Stimulated activated CD4-positive, alpha-beta T cell treated with anti-CD3 and anti-CD28 coated beads, Interleukin-4, amount 100 ng/mL, for 48 hours (primary cell): ENCODE measurements at places on chromosomes 6 and 20.
A peak's percentile ranks its signal among the peaks of the same experiment; 100 is the strongest.

DNA sequence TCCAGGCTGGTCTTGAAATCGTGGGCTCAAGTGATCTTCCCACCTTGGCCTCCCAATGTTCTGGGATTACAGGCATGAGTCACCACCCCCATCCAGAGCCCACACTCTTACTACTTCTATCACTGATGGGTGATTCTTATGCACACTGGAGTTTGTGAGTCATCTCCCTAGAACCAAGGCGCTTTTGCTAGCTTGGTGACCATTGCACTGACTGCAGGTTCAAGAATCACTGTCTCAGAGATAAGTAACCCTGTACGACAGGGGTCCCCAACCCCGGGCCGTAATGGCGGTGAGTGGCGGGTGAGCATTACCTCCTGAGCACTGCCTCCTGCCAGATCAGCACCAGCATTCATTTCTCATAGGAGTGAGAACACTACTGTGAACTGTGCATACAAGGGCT is 118.8 kb downstream of the MAP3K7 start:
- DNase-seq, result no peak

DNA sequence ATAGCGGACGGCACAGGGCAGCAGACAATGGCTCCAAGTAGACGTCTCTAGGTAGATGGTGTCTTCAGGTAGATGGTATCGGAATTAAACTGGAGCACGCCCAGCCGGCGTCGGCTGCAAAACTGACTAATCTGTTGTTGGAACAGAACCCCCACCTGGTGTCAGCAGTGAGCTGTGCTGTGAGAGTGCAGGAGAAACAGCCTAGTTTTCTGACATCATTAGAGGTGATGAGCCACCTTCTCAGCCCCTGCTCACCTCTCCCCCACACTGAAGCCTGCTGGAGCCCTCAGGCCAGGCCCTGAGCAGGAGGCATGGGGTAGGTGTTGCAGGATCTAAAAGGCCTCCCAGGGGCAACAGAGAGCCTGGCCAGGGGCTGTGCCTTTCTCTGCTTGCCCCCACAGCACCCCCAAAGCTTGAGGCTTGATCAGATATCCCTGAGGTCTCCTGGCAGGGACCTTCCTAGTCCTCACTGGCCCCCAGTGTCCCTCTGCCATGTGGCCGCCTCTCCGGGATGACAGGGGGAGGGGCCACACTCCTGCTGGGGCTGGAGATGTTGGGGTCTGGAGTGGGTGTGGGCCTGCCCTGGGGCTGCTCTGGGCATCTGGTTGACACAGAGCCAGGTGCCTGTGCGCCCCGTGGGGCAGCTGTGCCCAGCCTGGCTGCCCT is 6.9 kb upstream of the HELZ2 start:
- peak; percentile 48 for DNase-seq

- no peak for DNase-seq
Observed at GRCh38 chr6:23348185-23348584, 777.8 kb upstream of the NRSN1 start.

DNA sequence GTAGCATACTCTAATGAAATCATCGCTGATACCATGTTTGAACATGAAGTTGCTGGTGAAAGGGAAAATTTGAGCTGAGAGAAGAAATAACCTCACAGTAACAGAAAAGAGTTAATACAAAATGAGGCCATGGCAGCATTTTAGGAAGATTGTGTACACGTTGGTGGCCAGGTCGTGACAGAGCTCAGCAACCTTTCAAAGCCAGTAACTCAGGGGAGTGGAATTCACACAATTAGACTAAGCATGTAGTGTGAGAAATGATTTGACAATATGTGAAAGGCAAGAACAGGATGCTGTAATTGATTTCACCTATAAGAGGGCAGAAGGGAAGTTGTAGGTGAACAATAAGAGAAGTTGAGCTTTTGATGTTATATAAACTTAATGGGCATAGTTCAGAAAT is 246.3 kb downstream of the OGFRL1 start:
- no peak for DNase-seq

DNA sequence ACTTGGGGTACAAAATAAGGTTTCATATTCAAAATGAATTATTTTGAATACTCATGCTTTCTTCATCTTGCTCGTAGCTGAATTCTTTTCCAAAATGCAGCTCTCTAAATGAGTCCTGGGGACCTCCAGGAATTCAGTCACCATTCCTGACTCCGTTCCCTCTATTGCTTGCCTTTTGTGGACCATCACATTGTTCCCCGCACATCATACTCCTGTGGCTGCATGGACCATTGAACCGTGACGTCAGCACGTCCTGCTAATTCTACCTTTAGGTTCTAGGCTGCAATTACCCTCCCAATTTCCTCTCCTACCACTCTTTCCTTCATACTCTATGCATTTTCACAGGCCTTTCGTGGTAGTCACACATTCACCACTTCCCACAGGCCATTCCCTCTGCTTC is 173.1 kb upstream of the ID4 start:
- no peak for DNase-seq

GRCh38 chr20:38630727-38631126 is 29.1 kb downstream of the ARHGAP40 start:
- DNase-seq, result no peak

GRCh38 chr6:42292004-42292740 is 74.5 kb upstream of the MRPS10 start:
- no peak for DNase-seq

DNA sequence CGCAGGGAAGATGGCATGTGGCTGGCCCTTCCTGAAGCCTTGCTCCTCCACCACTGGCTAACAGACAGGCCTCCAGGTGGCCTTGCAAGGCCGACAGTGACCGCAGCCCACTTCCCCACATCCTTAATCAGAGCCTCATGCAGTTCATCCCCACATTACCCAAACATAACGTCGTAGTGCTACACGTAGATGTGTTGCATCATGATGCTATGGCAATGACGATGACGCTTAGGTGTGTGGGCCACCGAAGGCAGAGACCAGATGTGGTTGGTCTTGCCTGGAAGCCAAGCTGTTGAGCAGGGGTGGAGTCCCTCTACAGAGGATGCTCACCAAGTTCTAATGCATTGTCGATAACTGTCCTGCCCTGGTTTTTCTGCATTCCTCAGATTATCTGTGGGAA is 5.6 kb downstream of the CD93 start:
- DNase-seq, result no peak
